Hippocampal formation (tissue), 2 donors: ENCODE measurements at places on chromosomes 4 and X.

DNA sequence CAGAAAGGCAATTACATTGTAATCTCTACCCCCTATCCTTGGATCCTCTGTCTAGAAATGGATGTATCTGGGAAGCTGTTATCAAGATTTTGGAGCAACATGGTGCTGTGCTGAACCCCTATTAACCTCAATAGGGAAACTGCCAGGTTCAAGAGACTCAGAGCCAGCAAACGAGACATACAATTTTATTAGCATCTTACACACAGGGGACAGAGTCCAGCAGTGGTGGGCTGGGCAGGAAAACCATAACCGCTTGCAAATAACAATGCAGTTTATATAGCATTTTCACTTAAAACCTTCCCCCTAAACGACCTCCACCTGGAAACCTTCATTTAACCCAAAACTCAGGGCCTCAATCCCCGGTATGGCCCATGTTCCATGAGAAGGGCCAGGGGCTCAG lies 79.5 kb downstream of the SYTL5 start:
- DNase-seq = no peak

- no peak for DNase-seq
These were observed 56.1 kb downstream of the TNIP2 start for GRCh38 chr4:2700031-2700430.

DNA sequence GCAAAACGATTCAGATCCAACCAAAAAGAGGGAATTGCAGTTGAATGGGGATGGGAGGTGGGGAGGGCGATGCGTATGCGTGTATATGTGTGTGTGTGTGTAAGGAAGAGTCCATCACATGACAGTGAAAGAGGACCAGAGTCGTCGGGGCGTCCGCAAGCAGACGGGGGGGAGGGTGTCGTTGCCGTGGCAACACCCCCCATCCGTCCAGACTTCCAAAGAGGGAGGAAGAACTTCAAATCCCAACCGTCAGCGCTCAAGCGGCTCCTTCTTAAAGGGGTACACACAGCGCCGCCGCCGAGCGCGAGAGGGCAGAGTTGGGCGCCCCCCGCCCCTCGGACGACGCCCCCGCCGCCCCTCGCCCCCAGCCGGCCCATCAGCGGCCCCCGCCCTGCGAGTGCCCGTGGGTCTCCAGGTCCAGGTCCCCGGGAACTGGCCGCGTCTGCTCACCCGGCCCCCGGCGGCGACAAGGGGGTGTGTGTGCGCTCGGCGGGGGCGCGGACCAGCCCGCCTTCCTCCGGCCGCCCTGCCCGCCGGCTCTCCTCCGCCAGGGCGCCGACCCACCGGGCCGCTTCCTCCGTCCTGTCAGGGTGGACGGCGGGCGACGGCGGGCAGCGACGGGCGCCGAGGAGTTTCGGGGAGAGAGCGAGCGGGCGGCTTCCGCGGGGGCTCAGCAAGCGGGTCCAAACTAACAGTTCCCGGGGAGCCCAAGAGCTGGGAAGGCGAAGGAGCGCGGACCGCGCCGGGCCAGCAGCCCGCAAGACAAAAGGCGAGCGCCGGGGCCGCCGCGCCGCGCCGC lies 685 bp downstream of the LCORL start:
- DNase-seq = peak; percentile 46

- DNase-seq = no peak
These were observed 16.2 kb downstream of the AFF1 start for GRCh38 chr4:86950831-86951525.

GRCh38 chr4:92714640-92715039 lies 410.9 kb downstream of the GRID2 start:
- DNase-seq = no peak

GRCh38 chr4:8765084-8765483 lies 106.6 kb downstream of the HMX1 start:
- DNase-seq = no peak

DNA sequence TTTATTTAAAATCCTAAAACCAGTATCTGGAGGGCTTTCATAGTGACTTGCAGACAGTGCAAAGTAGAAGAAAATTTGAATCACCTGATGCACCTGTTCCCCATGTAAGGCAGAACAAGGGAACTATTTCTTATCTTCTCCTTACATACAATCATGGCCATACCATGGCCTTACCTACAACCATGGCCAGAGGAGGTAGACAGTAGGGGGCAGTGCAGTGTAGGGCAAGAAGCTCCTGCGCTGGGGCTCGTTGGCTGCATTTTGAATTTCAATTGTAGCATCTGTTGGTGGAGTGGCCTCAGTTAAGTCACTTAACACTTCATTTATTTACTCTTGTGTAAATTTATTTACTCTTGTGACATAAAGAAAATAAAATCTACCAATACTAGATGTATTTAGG lies 33.0 kb downstream of the GALNTL6 start:
- no peak for DNase-seq

GRCh38 chr4:125097729-125098128 lies 217.0 kb upstream of the FAT4 start:
- DNase-seq = no peak

- DNase-seq = no peak
These were observed 771 bp upstream of the RBPJ start for GRCh38 chr4:26319949-26320537.

- DNase-seq = no peak
These were observed 36.7 kb upstream of the CXorf38 start for GRCh38 chrX:40684092-40684491.

DNA sequence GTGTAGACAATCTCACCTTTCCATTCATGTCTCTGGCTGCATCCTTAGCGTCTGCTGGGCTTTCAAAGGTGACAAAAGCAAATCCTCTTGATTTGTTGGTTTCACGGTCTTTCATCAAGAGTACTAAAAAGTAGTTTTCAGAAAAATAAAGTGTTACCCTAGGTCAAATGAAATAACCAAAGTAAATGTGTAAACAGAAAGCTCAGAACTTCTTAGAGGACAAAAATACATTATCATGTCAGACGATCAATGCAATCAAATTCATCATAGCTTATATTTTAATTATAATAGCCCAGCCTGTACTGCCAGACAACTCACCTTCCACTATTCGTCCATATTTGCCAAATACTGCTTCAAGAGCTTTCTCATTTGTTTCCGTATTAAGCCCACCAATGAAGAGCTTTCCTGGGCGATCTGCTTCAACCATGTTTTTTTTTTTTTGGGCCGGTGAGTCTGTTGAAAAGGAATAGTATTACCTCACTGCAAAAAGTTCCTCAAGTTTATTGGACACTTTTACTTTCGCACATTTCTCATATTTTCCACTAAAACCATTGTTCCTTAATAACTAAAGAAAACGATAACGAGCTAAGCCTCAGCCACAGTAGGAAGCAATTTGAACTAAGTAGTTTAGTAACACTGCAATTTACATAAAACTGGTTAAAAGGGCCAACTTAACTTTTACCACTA lies 1.4 kb downstream of the RBMX start:
- no peak for DNase-seq

DNA sequence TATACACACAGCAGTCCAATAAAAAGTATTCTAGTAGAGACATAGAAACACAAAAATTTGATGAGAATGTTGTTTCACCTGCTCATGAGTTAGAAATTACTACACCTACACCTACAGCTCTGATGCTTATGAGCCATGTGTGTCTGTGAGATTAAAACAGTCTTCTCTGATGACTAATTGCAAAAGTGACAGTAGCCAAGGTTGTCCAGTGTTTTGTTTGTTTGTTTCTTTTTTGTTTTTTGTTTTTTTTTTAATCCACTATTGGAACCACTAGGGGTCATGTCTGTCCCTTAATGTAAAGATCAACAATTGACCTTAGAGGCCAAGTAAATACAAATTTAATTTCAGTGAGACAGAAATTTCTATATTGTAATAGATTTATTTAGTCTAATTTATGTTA lies 423.1 kb downstream of the TEX13C start:
- DNase-seq = no peak

DNA sequence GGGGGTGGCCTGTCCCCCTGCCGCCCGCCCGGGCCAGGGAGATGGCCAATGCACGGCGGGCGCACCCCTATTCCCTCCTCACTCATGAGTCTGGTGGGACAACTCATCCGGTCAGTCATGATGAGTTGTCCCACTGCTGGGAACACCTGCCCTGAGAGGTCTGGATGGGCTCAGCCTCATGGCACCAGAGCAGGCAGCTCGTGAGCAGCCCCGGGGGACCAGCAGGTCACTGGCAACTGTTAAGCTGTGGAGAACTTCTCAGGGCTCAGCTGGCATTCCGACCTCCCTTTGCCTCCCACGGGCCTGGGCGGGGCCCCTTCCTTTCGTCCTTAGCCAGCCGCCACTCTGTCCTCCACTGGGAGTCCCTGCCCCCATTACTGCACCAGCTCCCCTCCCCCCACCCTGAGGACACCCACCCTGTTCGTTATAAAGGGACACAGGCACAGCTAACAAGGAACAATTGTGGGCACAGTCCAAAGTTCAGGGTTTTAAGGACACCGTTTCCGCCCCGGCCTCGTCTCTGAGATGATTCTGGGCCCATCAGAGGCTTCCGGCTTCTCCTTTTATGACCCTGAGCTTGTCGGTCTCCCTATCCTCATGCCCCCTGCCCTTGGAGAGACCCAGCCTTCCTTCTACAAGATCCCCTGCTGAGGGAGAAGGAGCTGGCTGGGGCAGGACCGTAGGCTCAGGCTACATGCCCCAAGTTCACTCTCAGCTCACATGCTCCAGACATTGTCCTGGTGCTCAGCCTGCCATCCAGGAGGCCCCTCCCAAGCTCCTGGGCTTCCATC lies 14.6 kb upstream of the KIAA0232 start:
- DNase-seq = no peak

DNA sequence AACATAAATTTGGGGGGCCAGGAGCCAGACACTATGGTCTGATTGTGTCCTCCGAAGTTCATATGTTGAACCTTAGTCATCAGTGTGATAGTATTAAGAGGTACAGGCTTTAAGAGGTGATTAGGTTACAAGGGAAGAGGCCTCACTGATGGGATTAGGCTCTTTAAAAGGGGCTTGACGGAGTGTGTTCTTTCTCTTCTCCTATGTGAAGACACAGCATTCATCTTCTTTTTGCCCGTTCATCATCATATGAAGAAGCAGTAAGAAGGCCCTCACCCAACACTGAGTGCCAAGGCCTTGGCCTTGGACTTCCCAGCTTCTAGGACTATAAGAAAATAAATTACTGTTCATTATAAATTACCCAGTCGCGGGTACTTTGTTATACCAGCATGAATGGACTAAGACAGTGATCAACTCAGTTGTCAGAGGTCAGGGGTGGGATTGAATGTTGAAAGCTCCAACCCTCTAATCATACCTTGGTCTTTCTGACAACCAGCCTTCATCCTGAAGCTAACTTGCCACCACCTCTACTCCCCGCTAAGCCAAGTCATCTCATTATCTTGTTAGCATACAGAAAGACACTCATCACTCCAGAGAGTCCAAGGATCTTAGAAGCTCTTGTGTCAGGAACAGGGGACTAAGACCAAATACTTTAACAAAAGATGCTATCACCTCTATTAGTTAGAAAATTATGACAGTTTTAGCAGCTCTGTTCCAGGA lies 543.4 kb upstream of the DIPK2B start:
- DNase-seq = no peak

DNA sequence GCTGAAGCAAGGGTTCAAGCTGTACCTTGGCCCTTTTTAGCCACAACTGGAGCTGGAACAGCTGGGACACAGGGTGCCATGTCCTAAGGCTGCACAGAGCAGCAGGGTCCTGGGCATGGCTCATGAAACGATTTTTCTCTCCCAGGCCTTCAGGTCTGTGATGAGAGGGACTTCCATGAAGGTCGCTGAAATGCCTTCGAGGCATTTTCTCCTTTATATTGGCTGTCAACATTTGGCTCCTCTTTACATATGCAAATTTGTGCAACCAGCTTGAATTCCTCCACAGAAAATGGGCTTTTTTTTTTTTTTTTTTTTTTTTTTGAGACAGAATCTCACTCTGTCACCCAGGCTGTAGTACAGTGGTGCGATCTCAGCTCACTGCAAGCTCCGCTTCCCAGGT lies 430.8 kb downstream of the PCDH11X start:
- no peak for DNase-seq

- DNase-seq = peak; percentile 63
These were observed 855 bp downstream of the KLF3 start for GRCh38 chr4:38664706-38665401.

DNA sequence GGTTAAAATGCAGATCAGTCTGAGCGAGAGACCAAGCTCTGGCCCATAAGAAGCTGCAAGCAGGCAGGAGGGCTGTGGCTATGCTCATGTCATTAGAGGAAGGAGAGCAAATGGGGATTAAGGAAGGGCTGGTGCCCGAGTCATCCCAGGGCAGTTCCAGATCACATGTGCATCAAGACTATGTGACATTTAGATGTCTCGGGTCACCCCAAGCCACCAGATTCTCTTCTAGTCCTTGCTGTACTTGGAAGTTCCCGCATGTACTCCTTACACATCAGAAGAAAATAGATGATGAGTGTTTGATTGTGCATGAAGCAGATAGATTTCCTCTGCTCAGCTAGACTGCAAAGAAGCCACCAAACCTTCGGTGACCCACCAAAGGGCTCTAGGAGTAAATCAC lies 42.1 kb upstream of the KLHL34 start:
- no peak for DNase-seq

- no peak for DNase-seq
These were observed 36.3 kb downstream of the OPHN1 start for GRCh38 chrX:68396953-68397352.

- DNase-seq = no peak
These were observed 19.5 kb downstream of the SMAD1 start for GRCh38 chr4:145501051-145501660.

DNA sequence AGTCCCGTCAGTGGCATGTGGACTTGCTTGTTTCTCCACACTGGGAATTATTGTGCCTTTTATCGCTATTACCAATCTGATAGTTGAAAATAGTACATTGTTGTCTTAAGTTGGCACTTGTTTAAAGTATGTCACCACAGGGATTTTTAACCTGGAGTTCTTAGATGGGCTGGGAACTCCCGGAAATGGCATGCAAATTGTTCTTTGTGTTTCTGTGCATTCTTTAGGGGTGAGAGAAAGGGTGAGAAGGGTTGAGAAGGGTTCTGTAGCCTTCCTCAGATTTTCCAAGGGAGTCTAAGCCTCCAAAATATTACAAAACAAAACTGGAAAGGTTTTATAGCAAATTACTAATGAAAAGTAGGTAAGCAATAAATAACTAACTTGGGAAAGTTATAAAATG lies 176.9 kb downstream of the ZIC3 start:
- DNase-seq = no peak

DNA sequence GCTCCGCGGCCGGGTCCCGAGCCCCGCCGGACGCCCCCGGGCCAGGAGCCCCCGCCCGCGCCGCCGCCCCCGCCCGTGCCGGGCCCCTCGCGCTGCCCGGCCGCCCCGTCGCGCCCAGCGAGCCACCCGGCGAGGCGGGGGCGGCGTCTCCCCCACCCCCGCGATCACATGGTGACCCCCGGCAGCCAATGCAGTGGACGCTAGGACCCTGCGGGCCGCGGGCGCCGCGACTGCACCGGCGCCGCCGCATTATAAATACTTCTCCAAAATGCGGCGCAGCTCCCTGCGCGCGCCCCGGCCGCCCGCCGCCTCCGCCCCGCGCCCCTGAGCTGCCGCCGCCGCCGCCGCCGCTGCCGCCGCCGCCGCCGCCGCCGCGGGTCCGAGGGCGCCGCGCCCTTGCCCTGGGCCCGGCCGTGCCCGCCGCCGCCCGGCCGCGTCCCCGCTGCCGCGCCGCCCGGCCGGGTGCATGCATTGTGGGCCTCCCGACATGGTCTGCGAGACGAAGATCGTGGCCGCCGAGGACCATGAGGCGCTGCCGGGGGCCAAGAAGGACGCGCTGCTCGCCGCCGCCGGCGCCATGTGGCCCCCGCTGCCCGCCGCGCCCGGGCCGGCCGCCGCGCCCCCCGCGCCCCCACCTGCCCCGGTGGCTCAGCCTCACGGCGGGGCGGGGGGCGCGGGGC lies at the start of gene NAT8L:
Gene NAT8L (plus strand): TSS at position 282 of the 680 bp plus-strand sequence. CDS start 185 bp downstream, at position 467.
- peak; percentile 71 for DNase-seq
